ENCODE measurements at places on chromosomes 1 and 21. TPM values are rescaled to one million over a fixed set of nuclear protein-coding genes. Genes with fewer than 3 reads are reported as not detected.
A peak's percentile ranks its signal among the peaks of the same experiment; 100 is the strongest.

DNA sequence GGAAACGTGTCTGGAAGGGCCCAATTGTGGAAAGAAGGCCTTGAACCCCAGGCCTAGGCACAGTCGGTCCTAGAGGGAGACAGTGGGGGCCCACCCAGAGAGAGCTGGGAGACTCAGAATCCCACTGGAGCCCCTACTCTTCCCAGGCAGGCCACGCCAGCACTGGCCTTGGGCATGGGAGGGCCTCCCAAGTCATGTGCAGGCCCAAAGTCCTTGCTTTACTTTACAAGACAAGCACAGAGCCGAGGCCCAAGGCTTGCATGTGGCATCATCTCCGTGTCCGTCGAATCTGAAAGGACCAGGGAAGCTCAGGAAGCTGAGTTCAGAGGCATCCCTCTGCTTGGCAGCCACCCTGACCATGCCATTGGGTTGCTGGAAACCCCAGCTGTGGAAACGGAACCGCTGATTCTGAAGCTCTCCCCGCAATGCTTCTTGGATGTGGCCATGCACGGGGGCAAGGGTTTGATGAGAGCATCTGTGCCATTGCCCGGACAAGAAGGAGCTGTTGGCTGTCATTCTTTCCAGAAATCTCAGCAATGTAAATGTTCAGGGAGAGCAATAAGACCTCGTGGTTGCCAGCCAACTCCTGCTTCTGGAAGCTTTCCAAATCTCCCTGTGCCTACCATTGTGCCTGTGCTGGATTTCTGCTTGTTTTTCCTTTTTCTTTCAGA, 32.8 kb downstream of the ABCG1 start:
- DNase-seq: no peak

- no peak for DNase-seq
These were observed 32.0 kb upstream of the TDRD10 start for GRCh38 chr1:154469844-154470560.

DNA sequence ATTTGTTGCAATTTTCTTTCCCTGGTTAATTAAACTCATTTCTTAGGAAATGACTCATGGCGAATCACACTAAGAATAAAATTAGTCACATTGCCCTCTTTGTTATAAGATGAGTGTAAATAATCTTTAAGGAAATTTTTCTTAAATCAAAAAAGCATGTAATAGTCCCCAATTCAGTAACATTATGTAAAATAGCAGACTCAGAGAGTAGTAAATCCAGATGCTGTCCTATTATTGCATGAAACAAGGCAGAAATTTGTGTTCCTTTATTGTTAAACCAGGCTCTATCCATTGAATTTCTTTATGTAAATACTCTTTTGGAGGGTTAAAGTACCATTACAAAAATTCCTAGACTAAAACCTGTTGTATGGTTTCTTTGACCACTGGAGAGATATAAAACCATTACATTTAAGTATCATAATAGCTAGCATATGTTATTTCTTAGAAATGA, 154.5 kb upstream of the C1orf87 start:
- no peak for DNase-seq

DNA sequence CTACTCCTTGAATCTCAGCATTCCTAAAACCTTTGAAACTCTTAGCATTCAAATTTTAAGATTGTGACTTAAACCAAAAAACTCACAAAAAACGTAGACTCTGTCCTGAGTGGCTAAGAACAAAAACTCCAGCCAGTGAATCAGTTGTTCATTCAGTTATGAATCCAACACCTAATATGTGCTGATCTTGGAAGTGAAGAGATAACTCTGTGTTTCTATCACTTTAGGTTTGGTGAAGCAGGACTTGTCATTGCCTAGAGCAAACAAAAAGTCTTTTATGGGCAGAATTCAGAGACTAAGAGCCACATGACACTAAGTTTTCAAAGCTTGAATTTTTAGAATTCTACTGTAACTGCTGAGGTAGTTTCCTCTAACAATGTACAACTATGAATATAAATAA, 10.4 kb upstream of the GPR137B start:
- DNase-seq: no peak

- DNase-seq: no peak
These were observed 36.2 kb upstream of the LRRC8C start for GRCh38 chr1:89596698-89597097.

GRCh38 chr1:207971331-207972219, 60.6 kb upstream of the CD34 start:
- no peak for DNase-seq

RBM34 gene
- 143 TPM for total RNA-seq

- no peak for DNase-seq
These were observed 21.7 kb upstream of the ACTRT2 start for GRCh38 chr1:2999571-2999970.

DNA sequence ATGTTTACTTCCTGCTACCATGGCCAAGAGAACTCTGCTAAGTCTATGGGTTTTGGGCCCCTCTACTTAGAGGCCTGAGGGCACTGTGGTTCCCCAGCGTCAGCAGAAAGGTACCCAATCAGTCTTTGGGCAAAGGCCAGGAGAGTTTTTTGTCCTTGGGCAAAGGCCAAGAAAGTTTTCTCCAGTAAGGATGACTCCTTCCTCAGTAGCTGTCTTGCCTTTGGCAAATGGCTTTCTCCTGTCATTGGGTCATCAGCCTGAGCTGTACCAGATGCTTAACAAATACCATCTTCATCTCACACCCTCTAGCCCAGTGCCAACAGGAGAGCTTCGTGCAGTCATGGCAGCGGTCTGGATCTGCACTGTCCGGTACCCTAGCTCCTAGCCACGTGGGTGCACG, 199.3 kb upstream of the TMEM51 start:
- peak; percentile 13 for DNase-seq

GJC2 gene
- 0.17 TPM for total RNA-seq

LRRC38 gene
- not detected for total RNA-seq

CENPF gene
- 64.3 TPM for total RNA-seq

DNA sequence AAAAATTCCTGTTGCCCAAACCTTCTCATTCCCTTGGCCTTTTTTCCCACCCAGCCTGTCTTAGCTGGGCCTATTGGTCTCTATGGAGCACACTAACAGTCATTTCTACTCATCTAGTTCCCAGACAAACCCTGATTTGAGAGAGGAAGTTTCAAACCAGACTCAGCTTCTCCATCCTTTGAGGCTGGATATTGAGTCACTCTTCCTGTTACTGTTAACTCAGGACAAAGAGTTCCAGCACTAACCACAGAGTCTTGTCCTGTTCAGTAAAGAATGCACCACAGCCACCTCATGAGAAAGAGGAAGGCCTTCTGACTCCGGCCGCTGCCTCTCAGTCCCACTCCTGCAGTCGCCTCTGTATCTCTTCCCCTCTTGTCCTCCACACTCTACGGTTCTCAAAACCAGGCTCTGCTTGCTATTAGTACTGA, 137.8 kb downstream of the PTPRC start:
- DNase-seq: peak; percentile 91

- DNase-seq: no peak
These were observed 83.1 kb downstream of the PATJ start for GRCh38 chr1:61825393-61825792.

- DNase-seq: peak; percentile 49
These were observed 22.9 kb downstream of the RRP1 start for GRCh38 chr21:43812139-43812821.

USH2A gene
- not detected for total RNA-seq

GRCh38 chr1:6544831-6545230, 9.5 kb downstream of the NOL9 start:
- peak; percentile 64 for DNase-seq
